ENCODE measurements at places on chromosomes 4 and X.

DNA sequence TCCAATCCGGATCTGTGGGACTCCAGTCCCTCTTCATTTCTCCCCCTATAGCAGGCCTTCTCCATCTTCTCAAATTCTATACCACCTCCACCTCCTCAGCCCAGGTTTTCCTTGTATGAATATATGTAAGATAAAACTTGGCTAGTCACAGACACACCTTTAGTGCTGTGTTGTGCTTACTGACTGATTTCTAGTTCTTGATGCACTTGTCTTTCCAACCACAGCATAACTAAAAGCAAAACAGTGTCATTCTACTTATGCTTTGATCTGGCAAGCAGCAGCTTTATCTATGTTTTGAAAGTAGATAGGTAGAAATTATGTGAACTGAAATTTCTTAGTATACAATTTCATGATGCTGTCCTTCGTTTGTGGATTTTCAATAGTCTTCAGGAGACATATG, 47.5 kb downstream of the CCNI start:
- no peak for DNase-seq

- DNase-seq = no peak
Measured at GRCh38 chr4:153916273-153916755, 127.4 kb upstream of the SFRP2 start.

- DNase-seq = no peak
Measured at GRCh38 chrX:27918799-27919198, 62.5 kb downstream of the DCAF8L1 start.

GRCh38 chrX:120111611-120112010, 4.1 kb downstream of the RHOXF1 start:
- DNase-seq = no peak

- no peak for DNase-seq
Measured at GRCh38 chrX:10064736-10065135, 92.0 kb upstream of the CLCN4 start.

DNA sequence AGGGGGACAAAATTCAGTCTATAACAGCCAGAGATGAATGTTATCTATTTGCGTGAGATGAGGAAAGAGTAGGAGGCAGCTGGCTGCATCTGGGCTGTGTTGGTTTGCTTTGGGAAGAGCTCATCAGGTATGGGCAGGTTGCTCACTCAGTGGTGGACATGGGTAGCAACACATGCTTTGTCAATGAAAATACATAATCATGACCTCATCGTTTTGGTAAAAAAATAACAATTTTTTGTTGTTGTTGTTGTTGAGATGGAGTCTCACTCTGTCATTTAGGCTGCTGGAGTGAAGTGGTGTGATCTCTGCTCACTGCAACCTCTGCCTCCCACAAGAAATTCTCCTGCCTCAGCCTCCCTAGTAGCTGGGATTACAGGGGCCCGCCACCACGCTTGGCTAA, 16.3 kb upstream of the GLOD5 start:
- DNase-seq = no peak

DNA sequence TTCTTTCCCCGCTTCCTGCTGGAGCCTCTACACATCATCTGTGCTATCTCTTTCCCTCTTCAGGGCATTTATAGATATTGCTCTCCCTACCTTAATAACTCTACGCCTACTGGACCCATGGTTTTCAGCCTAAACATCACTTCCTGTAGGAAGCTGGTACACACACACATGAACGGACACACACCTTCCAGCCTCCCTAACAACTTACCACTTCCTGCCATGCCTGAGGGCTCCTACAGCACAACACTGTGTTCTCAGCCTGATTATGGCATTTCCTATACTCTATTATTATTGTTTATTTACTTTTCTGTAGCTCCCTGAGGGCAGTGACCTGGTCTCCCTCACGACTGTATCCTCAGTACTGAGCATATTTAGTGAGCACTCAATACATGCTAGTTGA, 163.6 kb upstream of the MAP3K15 start:
- no peak for DNase-seq

GRCh38 chr4:128376958-128377357, 89.3 kb upstream of the PGRMC2 start:
- DNase-seq = no peak

- no peak for DNase-seq
Measured at GRCh38 chrX:40164751-40165150, 67.0 kb upstream of the BCOR start.

- no peak for DNase-seq
Measured at GRCh38 chrX:2242326-2242725, 258.4 kb downstream of the DHRSX start.

GRCh38 chr4:5753366-5753765, 42.4 kb downstream of the EVC start:
- DNase-seq = no peak

GRCh38 chr4:82905205-82905604, 4.7 kb downstream of the THAP9 start:
- peak; percentile 34 for DNase-seq

DNA sequence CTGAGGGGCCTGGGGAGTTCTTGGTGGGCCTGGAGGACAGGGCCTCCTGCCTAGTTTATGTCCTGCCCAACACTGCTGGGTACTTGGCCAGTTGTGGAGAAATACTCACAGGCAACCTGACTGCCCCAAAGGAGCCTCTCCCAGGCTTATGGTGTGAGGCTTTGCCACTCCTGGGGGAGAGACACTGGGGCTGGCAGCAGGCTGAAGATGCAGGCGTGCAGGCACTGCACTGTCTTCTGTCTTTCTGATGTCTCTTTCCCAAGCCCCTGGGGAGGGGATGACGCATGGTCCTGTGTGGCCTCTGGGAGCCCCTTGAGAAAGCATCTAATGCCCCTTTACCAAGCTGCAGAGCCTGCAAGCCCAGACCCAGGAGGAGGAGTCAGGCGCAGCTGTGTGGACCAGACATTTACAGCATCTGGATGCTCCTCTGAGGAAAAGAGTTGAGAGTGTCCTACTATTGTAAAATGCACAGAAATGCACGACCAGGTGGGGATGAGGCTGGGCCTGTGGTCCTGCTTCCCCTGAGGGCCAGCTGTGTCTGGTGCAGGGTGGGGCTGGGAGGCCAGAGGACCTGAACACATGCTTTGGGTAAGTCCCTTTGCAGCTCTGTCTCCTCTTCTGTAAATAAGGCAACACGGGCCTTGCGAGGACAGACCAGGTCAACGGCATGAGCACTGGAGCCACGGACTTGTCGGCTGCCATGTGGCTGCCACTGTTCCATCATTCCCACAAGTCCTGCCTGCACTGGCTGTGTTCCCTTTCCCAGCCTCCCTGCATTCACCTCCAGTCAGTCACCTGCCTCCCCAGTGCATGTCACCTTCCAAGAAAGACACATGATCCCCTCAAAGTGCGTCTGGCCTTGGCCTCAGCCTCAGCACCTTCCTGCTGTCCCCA, 8.4 kb downstream of the TMEM271 start:
- DNase-seq = no peak

DNA sequence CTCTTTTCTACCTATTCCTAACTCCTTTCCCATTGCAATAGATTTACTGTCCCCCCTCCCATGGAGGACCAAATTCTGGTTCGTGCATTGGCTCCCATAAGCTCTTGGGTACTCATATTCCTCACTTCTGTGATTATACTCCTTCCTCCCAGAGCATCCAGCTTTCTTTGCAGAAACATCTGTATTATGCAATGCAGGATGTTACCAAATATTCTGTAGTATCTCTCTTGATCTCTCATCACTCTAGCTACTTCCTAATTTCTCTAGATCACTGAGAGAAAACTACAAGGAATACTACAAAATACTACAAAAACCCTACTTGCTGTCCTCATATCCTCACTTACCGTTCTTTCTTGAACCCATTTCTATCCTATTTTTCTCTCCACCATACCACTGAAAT, 395.9 kb upstream of the HS3ST1 start:
- DNase-seq = no peak

DNA sequence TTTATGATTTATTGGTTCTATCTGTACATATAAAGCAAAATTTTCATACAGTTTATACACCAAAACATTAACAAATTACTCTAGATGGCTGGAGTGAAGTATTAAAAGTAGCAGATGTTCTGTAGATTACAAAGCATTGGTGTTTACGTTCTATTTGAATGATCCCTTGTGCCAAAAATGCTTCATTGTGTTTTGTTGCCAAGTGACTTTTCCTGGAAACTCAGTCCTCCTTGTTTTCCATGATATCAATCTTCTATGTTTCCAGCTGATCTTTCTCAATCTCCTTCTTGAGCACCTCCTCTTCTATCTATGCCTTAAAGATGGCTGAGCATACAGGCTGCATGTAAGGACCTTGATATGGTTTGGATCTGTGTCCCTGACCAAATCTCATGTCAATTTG, 263.6 kb upstream of the CTSO start:
- no peak for DNase-seq

- DNase-seq = no peak
Measured at GRCh38 chr4:139552517-139553307, 3.3 kb downstream of the SETD7 start.

GRCh38 chr4:48252313-48252712, 17.3 kb downstream of the TEC start:
- DNase-seq = no peak

GRCh38 chr4:183182873-183183725, 84.0 kb downstream of the WWC2 start:
- DNase-seq = no peak

DNA sequence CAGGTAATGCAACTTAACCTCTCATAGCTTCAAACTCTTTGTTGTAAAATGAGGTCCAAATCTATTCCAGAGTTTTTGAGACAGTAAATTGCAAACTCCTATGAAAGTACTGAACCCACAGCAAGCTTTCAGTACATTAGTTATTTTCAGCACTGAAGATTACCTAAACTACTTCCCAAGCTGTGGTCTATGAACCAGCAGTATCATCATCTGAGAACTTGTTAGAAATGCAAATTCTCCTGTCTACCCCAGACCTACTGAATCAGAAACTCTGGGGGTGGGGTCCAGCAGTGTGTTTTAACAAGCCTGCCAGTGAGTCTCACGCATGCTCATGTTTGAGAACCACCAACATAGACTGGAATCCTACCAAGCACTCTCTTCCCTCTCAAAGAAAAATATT, 5.7 kb upstream of the CASP6 start:
- no peak for DNase-seq

DNA sequence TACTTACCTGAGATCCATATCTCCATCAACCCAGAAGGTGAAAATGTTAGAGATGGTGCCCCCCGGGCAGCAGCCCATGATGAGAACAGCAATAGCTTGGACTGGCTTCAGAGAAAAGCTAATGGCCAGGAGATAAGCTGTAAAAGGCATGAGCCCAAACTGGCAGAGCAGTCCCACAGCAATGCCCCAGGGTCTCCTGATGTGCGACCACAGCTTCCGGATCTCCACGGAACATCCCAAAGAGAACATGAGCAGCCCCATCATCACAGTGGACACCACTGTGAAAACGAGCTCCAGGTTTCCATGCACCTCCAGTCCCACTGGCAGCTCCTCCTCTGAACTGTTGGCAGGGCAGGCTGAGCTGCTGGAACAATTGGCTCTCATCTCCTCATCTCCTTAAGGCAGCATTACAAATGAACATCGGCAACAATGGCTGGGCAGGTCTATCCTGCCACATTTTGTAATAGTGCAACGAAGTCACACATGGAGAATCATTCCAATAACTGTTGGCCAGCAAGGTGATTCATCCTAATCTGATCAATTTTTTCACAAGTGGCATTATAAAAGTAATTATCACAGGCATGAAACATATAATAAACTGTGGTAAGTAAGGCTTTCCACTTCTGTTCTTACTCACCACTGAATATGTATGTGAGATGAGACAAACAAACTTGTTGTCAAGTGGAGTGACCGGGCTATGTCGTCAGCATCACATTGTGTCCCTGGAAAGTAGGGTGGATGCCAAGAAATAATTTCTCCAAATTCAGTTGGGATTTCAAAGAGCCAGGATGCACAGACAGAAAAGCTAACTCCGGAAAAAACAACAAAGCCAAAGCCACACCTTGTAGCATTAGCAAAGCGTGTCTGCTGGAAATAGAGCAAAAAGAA, at the start of gene SLC10A6:
Gene SLC10A6 (minus strand): TSS at position 653 of the 888 bp plus-strand sequence. CDS start 269 bp downstream, at position 384.
- no peak for DNase-seq

DNA sequence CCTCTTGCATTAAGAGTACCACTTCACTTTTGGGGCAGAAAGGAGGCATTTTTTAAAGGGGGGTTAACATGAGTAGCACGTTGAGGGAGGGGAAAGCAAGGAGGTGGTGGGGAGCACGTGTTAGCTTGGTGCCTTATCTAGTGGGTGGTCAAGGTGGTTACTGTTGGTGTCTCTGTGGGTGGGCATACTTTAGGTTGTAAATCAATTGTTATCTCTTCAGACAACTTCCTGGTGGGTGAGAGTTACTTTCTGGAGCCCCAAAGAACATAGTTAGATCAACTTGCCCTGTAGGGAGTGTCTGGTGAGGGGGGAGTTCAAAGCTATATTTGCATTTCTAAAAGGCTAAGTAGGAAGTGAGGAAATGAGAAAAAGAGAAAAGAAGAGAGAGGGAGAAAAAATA, 297.7 kb upstream of the CLNK start:
- no peak for DNase-seq

DNA sequence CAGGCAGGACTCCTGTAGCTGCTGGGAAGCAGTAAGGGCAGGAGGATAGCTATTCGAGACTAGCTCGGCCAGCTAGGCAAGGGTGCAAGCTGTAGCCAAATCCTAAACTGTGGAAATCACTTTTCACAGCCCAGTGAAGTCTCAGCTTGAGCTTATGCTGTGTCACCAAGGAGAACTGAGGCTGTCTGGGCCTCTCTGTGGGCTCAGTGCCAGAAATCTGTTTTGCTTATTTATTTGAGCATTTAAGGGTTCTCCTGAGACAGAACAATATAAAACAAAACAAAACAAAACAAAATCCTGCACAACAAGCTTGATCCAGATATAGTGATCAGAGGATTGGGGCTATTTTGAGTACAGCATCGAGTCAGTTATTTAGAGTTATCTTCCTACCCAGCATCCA, 97.5 kb downstream of the FANCB start:
- no peak for DNase-seq

DNA sequence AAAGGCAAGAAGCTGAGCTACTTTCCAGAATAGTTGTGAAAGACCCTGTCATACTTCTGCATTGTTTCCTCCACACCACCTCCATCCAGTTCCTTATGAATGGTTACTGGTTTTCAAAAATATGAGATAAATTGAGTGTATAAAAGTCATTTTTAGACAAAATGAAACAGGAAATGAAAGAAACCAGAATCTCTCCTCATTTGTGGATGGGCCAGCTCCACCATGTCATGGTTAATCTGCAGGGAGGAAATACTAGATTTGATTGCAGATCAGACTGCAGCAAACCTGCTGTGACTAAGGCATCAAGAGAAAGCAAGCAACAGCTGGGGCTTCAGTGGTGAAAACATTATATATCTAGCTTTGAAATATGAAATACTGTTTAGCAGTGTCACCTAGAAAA, 23.8 kb downstream of the F9 start:
- no peak for DNase-seq

GRCh38 chr4:107258359-107258758, 222.2 kb upstream of the DKK2 start:
- no peak for DNase-seq

Data from stimulated activated CD8-positive, alpha-beta memory T cell treated with anti-CD3 and anti-CD28 coated beads, Interleukin-15, amount 100 ng/mL, for 4 hours (primary cell).